ENCODE measurements at places on chromosomes 6 and 20.

DNA sequence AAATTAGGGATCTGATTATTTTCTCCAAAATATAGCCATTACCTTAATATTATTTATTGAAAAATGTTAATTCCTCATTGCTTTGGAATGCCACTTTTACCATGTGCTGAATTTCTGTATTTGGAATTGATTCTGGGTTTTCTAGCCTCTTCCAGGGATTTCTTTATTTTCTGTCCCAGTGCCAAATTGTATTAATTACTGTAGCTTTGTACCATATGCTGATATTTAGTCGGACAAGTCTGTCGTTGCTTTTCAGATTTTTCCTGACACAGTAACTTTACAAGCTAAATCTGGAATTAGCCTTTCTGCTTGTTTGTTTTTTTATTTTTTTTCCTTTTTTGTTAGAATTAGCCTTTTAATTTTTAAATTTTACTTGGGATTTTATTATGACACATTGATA lies 10.9 kb upstream of the TMEM14B start:
- DNase-seq, result no peak

GRCh38 chr6:45801471-45802289 lies 214.0 kb downstream of the CLIC5 start:
- DNase-seq, result no peak

- no peak for DNase-seq
These were observed 62.3 kb upstream of the KCNQ5 start for GRCh38 chr6:72559555-72559954.

- no peak for DNase-seq
These were observed 64.1 kb downstream of the KIZ start for GRCh38 chr20:21189761-21190523.

DNA sequence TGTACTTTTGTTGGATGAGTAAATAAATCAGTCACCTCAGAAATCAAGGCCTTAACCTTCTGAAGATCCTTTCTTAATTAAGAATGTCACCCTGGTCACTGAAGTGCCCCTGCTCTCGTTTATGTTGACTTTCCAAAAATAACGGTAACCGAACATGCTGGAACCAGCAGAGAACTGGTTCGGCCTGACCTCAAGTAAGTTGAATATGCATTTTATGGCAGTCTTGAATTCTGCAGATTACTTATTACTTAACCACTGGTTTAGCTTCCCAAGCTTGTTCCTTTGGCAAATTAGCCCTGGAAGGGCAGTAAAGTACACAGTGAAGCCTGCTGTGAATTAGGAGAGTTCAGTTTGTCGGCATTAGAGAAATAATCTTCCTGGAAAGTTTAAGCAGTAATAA lies 12.2 kb downstream of the MAPRE1 start:
- no peak for DNase-seq

DNA sequence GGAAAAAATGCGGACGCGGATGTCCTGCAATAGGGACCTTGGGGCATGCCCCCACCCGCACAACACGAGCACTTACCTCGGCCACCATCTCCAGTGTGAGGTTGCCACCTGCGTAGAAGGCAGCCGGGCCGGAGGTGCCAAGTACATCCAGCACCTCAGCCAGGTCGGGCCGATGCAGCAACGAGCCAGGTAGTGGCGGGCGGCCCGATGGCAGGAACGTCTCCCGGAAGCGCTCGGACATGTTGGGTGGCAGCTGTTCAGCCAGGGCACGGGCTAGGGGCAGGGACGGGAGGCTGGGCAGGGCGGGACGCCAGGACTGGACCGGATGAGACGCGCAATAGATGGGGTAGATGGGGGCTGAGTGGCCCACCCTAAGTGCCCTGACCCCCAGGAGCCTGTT lies 13.3 kb downstream of the GGT7 start:
- DNase-seq, result no peak

DNA sequence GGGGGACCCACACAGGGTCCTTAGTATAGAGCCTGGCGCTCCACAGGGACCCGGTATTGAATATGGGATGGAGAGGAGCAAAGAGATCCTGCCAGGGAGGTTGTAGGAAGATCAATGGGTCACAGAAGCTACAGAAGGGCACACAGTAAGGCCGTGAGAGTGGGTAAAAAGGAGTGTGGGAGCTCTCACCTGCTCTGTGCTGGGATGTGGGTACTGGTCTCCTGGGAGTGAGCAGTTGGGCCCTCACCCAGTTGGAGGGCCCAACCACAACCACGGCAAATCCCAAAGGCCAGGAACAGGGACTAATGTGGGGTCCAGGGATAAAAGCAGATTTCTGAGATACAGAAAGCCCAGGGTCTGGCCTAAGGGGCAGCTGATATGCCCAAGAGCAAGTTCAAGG lies 73.4 kb upstream of the RNF24 start:
- DNase-seq, result no peak

DNA sequence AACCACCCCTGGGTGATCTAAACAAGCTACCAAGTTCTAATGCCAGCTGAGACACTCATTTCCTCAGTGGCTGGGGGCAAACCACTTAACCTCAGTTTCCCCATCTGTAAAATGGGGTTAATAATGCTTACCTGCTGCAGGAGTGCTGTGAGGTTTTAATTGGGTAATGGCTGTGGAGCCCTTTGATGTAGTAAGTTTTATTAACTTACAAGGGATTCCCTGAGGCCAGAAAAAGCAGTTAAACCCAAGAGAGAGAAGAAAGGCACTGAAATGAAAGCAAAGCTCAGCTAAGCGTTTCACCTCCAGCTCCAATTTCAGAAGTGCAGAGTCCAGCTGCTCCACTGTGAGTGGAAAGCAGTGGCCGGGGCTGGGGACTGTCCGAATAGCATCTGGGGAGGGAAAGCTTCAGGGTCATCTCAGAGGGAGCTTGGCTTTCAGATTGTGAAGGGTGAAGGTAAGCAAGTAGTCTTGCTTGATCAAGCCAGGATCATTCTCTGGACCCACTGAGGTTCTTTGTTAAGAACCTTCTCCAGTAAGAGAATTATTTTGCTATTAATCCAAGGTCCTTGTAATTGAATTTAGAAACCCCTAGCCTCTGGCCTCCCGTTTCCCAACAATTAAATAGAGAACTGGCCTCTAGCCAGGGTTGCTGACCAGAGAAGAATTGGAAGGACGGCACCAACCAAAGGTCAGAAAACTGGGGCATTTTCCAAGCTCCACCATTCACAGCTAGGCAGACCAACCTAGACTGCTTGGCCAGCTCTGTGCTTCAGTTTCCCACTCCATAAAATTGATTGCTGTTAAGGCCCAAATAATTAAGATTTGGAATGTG lies 20.9 kb upstream of the TCP11 start:
- no peak for DNase-seq

- DNase-seq, result no peak
These were observed 2.0 kb downstream of the EDEM2 start for GRCh38 chr20:35145141-35145564.

GRCh38 chr6:133764754-133765208 lies 124.1 kb upstream of the TCF21 start:
- DNase-seq, result no peak

DNA sequence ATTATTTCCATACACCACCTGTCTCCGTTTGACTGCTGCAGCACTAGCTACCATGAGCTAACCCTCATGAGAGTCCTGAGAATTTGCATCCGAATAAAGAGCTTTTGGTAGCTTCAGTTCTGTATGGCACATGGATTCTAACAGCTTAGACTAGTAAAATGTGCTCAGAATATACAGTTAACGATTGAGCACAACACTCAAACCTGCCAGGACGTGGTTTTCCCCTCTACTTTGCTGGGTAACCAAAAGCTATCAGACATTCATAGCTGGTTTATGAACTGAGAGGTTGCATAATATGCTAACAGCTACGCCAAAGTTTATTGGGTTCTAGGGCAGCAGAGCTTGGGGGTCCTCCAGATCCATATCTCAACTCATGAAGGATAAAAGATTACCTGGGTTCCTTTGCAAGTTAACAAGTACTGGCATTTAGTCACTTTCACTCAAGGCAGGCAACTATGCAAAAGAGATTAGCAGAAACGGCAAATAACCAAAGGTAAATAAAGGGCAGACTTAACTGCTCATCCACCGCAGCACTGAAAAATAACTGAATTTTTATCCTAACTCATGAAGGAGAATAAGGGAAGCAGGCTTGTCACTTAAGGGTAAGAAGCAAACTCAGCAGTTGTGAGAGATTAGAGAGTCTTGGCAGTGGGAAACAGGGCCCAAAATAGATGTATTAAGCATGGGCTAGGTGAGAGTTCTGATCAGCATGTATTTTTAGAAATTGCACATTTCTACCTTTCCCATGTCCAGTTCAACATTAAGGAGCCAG lies 29.4 kb downstream of the NUDT3 start:
- DNase-seq, result no peak

GRCh38 chr6:10421158-10421920 lies 6.5 kb upstream of the TFAP2A start:
- DNase-seq, result no peak

GRCh38 chr20:51070621-51071020 lies 47.7 kb upstream of the KCNG1 start:
- no peak for DNase-seq

GRCh38 chr6:132412656-132413498 lies 11.6 kb upstream of the MOXD1 start:
- no peak for DNase-seq

- DNase-seq, result no peak
These were observed 22.6 kb downstream of the TRERF1 start for GRCh38 chr6:42429042-42429585.

GRCh38 chr6:27767851-27768250 lies 144.3 kb downstream of the OR2B2 start:
- DNase-seq, result no peak

DNA sequence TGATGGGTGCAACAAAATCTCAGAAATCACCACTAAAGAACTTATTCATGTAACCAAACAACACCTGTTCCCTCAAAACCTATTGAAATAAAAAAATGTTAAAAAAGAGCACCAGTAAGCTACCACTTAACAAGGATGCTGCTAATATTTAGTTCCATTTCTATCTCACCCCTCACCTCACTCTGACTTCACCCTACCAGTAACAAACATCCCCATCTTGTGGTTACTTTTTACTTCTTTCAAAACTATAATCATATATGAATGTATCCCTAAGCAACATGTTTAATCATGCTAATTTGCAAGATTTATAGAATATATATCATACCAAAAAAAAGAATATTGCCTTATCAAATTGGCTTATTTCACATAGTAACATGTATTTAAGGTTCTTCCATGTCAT lies 27.4 kb upstream of the SLC24A3 start:
- DNase-seq, result no peak
